ENCODE measurements at places on chromosomes 7 and 10.

DNA sequence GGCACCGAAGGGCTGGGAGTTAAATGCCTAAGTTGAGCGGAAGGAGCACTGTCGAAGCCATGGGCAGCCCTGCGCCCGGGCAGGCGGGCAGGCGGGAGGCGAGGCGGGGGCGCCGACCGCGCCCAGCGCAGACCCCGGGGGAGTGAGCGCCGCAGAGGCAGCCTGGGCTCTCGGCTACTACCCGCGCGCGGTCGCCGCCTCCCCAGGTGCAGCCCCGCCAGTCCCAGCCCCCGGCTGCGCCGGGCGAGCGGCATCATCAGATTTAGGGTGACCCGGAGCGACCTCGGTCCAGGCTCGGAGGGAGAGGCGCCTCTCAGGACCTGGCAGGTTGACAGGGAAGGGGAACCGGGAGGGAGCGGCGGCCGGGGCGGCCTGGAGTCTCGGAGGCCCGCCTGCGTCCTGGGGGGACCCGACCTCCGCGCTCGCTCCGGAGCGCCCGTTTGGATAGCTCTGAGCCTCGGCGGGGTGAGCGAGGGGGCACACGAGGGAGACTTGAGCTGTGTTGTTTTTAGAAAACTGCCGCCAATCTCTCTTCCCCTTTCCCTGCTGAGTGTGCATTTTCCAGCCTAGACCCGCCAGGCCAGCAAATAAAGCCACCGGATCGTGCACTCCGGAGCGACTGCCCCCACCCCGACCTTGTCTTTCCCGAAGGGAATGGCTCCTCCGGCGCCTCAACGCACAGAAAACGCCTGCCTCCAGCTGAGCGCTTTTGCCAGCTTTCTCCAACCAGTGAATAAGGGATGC, 2.3 kb upstream of the NRP1 start:
- DNase-seq = peak; percentile 41

DNA sequence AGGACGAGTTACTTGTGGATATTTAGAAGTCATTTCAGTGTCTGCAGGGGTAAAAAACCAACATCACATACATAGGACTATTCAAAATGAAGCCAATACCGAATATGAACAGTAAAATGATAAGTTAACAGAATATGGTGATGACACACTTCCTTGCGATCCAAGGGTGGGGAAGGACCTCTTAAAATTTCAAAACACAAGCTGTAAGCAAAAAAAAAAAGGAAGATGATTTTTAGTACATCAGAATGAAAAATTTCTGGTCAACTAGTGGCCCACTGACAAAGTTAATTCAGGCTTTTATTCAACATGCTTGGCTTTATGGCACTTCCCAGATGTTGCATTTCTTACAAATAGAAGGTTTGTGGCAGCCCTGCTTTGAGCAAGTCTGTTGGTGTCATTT, 19.0 kb upstream of the GALNTL5 start:
- DNase-seq = no peak

- DNase-seq = no peak
These were observed 120.9 kb downstream of the PKD1L1 start for GRCh38 chr7:47827351-47827756.

DNA sequence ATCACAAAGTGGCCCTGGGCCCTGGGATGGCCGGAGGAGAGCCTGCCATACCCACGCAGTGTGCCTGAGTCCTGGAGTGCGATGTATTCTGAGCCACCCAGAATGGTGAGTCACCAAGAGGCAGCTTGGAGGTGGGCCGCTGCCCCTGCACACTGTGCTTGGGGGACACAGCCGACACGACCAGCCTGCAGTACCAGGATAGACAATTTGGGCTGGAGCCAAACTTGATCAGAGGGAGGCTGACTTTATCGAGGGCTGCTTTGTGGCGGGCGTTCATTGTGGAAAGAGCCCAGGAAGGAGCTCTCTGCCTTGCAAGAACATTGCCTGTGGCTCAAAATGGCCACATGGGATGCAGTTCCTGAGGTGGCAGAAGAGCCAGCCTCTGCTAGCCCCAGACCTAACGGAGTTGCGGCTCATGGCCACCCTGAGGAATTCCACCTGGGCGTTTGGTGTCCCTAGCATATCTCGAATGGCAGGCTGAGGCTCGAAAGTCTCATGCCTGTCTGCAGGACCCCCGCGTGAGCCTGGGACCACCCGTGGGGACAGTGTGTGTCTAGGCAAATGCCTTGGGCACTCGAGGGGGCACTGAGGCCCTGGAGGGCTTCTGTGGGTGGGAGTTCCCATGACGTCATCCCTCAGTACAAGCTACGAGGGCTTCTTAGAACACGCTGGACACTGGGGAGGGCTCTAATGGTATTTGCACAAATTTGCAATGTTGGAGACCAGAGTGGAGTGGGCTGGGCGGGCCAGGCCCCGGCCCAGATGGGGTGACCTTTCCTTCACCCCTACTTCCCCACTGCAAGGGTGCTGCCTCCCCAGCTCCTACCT, 79.7 kb downstream of the LHPP start:
- no peak for DNase-seq

DNA sequence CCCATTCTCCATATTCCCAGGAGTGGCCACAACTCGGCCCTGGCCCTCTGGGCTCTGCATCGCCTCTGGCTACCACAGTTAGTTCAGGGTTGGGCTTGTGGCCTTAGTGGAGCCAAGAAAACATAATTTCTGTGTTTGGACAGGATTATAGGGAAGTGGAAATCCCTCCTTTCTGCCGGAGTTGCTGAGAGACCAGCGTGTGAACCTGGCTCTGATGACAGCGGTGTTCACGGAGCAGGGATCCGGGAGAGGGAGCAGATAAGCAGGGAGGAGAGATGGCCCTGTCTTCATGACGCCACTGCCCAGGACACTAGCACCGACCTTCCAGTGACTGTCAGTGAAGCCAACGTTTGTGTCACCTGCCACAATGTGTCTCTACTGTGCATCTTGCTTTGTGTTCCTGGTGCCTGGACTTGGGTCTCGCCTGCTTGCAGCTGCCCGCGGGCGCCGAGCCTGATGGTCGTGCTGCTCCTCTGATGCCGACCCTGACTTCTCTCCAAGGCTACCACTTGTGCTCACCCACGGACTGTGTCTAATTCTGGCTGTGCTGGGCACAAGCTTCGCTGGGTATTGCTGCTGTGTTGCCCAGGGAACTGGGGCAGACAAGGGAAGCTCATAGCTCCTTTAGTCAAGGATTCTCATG, 67.0 kb upstream of the VIPR2 start:
- DNase-seq = no peak

DNA sequence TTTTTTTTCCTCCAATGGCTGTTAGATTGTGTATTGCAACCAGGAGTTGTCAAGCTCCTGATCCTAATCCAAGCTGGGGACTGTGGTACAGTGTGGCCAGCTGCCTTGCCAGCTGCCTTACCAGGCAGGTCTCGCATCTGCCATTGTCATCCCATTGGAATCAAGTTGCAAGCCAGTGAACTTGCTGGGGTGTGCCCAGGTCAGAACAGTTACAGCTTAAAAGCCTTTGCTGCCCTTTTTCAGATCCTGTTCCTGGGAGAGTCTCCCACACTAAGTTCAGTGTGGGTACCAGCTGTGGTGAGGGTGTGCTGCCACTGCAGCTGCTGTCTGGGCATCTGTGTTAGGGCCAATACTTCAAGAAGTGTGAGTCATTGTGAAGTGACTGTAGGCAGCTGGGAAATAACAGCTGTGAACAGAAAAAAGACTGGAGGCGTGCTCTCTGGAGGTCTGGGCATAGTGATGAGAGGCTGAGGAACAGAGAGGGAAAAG, 72.8 kb downstream of the CCNY start:
- peak; percentile 88 for DNase-seq

DNA sequence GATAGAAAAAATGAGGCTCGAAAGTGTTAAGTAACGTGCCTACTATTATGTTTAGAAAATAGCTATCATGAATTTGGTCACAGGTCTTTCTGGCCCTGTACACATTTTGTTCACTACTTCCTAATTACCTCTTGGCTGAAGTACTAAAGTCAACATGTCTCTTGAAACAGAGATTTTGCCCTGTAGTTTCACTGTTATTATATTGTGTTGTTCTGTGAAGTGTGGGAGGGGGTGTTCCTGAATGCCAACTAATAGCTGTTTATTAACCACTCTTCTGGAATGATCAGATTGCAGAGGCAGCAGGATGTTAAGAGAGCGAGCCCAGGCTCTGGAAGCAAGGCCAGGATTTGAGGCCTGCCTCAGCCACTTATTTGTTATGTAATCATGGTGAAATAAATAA, 72.1 kb downstream of the RNF133 start:
- DNase-seq = no peak

DNA sequence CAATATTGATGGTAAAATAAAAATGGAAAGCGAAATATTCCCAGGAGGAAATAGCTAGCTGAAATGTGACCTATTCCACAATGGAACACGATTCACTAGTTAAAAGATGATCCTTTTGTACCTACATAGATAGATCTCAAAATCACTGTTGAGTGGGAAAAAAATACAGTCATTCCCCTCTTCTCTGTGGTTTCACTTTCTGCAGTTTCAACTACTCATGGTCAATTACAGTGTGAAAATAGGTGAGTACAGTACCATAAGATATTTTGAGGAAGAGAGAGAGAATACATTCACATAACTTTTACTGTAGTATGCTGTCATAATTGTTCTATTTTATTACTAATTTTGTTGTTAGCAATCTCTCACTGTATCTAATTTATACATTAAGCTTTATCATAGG, 56.0 kb upstream of the COL13A1 start:
- DNase-seq = no peak

GRCh38 chr10:77072836-77073662, 564.6 kb downstream of the KCNMA1 start:
- DNase-seq = no peak

DNA sequence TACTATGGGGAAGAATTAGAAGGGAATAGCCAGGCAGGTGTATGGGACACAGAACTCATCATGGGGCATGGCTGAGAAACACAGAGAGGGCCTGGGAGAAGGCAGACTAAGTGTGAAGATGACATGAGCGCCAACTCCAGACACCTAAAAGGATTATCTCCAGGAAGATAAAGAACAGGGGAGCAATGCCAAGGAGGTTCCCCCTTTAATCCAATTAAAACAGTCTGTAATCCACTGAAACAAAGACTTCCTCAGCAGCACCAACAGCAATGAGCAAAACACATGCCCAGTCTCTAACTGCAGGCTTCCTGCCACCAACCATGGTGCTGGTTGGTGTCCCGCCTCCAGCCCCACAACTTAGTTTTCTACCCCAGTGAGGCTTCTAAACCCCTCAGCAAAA, 108.9 kb downstream of the GRID1 start:
- no peak for DNase-seq

DNA sequence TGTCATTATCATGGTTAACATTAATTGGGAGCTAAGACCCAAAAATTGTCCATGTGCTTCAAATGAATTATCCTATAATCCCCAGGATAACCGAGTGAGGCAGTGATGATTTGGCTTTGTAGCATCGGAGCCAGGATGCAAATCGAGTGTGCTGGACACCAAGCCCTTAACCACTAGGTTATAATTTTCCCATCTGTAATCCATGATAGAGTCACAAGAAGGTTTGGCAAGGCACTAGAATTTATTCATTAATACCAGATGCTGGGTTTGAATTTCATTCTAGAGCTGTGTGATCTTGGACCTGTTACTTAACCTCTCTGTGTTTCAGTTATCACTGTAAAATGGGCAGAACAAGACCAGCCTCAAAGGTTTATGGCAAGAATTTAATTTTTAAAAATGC, 21.0 kb upstream of the ITGB1 start:
- DNase-seq = no peak

GRCh38 chr7:33832271-33832721, 73.0 kb upstream of the BMPER start:
- DNase-seq = no peak

GRCh38 chr10:130862122-130862521, 449.4 kb downstream of the TCERG1L start:
- no peak for DNase-seq
